ENCODE measurements at places on chromosomes 12 and 14.

DNA sequence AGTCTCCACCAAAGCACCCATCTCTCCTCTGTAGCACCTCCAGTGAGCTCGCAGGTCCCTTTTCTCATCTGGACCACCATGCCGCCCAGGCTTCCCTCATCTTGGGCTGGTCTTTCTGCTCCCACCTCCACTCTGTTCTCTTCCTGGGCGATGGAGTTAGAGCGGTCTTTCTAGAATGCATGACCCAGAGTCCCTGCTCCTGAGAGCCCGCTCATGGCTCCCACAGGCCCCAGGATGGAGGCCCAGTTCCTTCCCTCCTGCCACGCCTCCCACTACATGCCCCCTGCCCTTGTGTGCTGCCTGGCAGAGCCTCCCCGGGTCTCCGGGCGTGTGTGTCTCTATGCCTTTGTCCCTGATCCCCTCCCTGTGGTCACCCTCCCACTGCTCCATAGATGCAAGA is 100.7 kb upstream of the RTL1 start:
- no peak for DNase-seq

DNA sequence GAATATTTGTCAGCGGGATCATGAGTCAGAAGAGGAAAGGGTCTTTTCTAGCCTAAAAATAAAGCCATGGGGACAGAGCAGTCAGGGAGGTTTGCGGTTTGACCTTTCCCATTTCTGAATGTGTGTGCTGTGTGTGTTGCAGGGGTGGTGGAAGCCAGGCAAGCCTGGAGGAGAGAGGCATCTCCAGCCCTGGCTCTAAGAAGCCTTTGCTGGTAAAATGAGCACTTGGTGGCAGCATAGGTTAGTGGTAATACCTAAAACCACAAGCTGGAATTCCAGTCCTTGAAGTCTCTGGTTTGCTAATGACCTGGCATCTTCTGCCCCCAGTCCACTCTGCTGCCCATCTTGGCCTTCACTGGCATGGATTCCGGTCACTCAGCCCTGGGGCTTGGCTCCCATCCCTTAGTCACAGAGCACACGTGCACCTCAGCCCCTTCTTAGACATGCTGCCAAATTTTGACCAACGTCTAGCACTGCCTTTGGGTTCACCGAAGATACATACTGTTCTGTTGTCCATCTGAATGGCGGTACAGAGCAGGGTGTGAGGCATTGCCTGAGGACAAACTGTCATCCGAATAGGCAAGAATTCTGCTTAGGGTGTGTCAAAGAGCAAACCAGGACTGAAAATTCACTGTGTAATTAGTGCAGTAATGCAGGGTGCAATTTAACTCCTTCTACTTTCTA is 52.7 kb downstream of the KCNA5 start:
- no peak for DNase-seq

DNA sequence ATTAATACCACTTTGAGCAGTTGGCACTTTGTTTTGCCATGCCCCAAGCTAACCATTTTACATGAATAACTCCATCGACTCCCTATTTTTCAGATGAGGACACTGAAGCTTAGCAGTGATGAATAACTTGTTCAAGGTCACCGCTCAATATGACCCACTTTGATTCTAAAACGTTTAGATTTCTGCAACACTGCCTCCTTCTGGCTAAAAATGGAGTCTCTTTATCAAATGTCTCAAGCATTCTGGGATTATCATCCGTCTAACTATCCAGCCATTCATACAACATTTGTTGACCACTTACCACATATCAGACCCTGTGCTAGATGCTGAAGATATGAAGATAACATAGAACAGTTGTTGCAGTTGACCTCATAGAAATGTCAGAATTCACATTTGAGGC is 298.0 kb downstream of the PPFIA2 start:
- no peak for DNase-seq

- DNase-seq, result no peak
These were observed 95.9 kb upstream of the DDHD1 start for GRCh38 chr14:53249059-53249458.

- DNase-seq, result no peak
These were observed 9.3 kb downstream of the ETV6 start for GRCh38 chr12:11658791-11659190.

DNA sequence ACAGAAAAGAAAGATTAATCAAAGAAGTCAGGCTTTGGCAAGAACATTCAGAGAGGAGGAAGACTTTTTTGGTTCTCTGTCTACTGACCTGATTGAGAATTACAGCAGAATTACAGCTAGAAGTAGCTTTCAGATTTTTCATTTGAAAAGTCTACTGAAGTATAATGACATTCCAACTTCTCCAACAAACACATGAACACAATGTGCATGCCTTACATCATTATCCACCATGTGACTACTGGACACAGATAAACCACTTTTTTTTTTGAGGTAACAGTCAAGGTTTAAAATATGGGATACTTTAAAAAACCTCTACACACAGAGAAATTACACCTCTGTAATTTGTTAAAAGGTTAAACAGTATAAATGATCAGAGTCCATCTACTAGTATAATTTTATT is 12.3 kb downstream of the BTBD7 start:
- no peak for DNase-seq

DNA sequence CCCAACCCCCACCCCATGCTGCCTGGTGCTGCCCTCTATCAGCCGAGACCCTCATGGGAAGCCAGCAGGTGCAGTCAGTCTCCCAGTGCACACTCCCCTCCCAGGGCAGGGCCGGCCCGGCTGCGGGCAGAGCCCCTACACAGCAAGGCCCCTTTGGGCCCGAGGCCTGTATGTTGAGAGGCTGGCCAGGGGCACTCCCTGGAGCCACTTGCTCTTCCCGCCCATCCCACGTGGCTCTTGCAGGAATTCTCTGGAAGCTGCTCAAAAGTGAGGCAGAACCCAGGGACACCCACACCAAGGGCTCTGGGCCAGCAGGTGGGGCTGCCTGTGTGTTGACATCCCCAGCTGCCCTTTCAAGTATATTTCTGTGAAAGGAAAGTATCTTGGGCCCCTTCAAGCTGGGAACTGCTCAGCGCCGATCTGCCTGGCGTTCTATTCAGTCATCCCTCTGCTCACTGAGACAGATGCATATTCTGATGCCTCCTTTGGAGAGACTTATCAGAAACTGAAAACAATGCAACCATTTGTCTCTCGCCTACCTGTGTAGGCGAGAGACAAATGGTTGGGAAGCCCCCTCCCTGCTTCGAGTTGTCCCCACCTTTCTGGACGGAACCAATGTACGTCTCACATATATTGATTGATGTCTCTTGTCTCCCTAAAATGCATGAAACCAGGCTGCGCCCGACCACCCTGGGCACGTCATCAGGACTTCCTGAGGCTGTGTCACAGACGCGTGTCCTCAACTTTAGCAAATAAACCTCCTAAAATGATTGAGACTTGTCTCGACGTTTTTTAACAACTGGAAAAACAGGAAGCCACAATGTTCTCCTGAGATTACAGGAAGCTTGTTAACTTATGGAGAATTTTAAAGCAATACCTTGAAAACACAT is 6.0 kb downstream of the GPR132 start:
- no peak for DNase-seq

GRCh38 chr14:59427653-59428580 is 37.3 kb downstream of the GPR135 start:
- DNase-seq, result peak; percentile 26

DNA sequence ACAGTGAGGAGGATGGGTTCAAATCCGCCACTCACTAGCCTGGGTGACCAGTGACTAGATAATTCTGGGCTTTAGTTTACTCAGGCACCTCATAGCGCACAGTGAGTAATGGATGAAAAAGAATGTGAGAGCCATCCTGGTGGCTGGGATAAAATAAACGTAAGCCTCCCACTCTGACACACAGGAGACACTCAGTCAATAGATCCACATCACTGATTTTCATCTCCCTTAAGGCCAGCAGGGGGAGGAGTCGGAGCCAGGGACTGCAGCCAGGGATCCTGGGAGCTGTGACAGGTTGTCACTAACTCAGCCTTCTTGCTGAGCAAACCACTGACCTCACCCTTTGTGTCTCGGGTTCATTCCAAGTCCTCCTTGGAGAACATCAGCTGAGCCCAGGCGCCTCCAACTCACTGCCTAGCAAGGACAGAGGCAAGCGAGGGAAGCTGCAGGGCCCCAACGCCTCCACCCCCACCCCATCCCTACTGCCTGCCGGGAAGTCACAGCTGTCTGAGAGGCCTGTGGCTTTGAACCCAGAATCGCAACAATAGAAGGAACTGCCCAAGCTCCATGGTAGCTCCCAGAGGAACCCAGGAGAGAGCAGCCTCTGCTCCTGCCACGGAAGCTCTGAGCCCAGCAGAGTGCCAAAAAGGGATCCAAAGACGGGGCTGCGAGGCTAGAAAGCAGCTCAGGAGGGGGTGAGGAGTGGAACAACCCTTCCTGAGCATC is 30.7 kb downstream of the PXN start:
- DNase-seq, result peak; percentile 87

- DNase-seq, result no peak
These were observed 16.4 kb upstream of the ARID4A start for GRCh38 chr14:58281969-58282368.

DNA sequence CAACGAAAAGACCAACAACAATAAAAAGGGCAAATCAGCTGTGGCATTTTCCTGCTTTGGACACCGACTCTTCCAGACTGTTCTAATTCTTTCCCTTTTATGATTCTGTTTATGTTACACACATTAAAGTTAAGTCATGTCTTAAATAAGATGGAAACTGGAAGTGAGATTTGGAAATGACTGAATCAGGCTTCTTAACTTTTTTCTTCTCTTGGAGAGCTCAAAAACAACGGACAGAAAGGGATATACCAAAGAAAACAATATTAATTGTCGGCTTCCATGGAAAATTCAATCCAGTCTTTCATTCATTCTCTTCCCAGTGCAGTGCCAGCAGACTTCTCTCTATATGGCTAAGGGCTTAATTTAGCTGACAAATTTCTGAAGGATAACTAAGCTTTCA is 214.9 kb upstream of the DDHD1 start:
- no peak for DNase-seq

DNA sequence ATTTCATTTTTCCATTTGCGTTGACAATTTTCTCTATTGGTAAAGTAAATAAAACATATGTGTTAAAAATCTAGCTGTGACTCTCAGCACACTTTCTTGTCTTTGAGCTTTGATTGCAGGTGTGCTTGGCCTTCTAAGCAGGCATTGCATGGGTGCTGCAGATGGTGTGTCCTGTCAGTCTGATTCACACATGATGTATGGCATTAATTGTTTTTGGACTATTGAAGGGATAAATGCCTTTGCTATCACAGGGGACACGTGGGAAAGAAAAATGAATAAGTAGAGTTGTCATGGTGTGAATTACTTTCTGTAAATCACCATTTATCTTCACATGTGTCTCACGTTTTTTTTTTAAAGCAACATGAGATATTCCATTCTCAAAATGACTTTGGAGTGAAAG is 211.3 kb upstream of the NAV3 start:
- no peak for DNase-seq

DNA sequence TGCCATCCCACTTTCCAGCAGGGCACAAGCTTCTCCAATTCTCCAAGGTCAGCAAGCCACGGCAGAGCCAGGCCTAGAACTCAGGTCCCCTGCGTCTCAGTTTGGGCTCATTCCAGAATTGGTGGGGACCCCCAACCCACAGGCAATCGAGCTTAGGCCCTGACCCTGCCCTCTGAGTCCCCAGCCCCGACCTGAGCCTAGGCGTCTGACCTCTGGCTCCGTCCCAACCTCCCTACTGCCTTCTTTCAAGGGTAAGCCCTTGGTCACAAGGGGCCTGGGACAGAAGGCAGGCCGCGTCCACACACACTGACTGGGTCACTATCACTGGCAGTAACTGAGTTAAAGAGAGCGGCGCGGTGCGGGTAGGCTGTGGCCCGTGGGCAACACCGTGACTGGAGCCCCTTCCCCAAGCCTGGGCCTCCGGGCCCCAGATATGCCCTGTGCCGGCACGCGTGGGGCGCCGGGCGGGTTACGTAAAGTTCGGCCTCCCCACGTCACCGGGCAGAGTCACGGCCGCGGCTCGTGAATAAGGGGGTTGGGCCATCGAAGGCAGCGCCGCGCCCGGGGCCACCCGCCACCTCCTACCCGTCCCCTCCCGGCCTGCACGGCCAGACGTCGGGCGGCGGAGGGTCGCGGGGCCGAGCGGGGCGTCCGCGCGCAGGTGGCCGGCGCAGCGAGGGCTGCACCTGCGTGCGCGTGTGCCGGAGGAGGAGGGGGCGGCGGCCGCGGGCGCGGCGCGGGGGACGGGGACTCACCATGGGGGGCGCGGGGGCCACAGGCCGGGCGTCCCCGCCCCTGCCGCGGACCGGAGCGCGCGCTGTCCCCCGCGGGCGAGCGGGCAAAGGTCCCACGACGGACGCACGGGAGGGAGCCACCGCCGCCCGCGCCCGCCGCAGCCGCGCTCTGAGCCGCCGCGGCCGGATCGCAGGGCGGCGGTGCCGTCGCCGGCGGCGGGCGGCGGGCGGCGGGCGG is 516 bp downstream of the ANKRD9 start:
- no peak for DNase-seq

GRCh38 chr12:54075974-54076373 is 22.3 kb downstream of the HOXC4 start:
- no peak for DNase-seq

GRCh38 chr14:86013641-86014040 is 483.7 kb downstream of the FLRT2 start:
- DNase-seq, result no peak

DNA sequence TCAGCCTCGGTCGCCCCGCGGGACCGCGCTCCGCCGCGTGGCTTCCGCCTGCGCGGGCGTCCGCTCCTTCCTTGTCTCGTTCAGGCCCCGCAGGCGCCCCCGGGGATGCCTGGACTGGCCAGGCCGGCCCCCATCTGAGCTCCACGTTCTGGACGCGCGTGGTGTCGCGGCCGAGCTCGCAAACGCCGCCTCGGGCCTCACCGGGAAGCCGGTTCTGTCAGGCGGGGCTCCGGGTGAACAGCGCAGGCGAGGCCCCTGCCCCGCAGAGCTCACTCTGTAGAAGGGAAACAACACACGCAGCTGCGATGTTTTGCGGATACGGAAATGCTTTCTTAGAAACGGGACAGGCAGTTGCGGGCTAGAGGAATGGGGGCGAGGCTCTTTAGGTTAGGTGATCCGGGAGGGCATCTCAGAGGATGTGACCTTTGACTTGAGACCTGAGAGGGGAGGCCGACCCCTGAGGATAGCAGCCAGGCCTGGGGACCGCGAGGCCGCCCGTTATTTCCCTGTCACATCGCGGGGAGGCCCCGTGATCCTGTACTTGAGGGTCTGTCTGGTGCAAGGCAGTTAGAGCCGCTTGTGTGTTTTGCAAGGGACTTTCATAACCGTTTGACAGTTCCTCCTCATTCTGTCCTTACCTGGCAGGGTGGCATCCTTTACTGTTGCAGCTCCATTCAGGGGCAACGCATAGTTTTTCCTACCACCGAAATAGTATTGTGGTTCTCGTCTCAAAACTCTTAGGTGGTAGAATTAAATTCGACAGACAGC is 584 bp downstream of the VRK1 start:
- no peak for DNase-seq

- no peak for DNase-seq
These were observed 120.9 kb downstream of the SINHCAF start for GRCh38 chr12:31205054-31205453.

GRCh38 chr14:33940561-33941011 is 10.3 kb downstream of the EGLN3 start:
- DNase-seq, result no peak
